ENCODE measurements at places on chromosomes 12 and 14.

DNA sequence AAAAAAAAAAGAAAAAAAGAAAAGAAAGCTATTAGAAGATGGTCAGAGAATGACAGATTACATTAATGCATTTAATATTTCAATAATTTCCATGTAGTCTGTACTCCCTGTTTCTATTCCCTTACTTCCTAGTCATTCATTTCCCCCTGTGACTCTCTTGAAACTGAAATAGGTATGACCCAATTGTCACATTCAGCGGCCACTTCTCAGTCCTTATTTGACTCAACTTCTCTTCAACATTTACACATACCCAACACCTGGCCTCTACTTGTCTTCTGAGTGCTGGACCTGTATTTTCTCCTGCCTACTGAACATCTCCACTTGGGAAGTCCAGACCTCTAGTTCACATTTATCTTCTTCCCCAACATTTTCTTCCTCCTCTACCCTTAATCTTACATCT is 7.2 kb downstream of the EEA1 start:
- peak; percentile 47 for DNase-seq

- DNase-seq = no peak
Observed at GRCh38 chr12:5944053-5944452, 1.0 kb downstream of the ANO2 start.

GRCh38 chr12:8564656-8565055 is 24.0 kb upstream of the CLEC4E start:
- DNase-seq = no peak

GRCh38 chr12:105252901-105253300 is 16.9 kb upstream of the APPL2 start:
- no peak for DNase-seq

GRCh38 chr14:23750357-23750756 is 114.2 kb downstream of the DHRS2 start:
- no peak for DNase-seq

GRCh38 chr14:68636597-68636996 is 156.3 kb downstream of the ZFP36L1 start:
- no peak for DNase-seq

DNA sequence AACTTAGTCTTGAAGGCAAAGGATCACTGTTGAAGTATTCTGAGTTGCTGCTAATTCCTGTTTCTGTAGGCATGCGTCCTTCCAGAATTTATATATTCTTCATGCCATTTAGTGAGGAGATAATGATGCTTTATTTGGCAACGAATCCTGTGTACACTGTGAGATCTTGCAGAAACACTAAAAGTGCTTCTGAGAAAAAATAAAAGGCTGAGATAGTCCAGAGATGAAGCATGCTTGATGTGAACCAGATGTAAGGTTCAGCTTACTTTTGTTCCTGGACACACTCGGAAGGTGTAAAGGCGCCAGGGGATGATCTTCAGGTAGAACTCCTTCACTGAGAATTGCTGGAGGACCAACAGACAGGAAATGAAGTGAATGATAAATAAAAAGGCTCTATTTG is 39.1 kb downstream of the AREL1 start:
- DNase-seq = no peak

GRCh38 chr14:65854215-65854614 is 441.7 kb downstream of the FUT8 start:
- no peak for DNase-seq

GRCh38 chr12:45131506-45131905 is 80.6 kb upstream of the DBX2 start:
- DNase-seq = no peak

DNA sequence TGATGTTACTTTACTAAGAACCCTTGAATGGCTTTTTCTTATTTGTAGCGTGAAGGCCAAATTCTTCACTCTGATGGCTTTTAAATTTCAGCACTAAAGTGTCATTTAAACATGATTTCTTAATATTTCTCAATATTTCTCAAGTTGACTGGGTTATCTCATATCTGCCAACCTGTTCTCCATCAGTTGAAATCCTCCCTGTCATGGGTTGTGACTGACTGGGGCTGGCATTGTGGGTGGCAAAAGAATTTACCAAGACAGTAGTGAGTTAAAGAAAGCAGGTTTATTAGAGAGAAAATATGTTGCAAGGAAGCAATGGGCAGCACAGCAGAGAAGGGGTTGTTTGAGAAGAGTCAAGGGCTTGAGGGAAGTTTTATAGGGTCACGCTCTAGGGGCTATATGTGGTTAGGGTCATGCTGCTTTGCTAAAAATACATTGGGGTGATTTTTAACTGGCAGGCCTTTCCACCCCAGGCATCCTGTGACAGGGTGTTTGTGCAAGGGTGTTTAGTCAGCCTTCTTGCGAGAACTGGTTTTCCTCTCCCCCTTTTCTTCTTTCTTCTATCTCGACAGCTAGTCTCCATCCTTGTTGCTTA is 232.8 kb upstream of the SEL1L start:
- no peak for DNase-seq

- DNase-seq = no peak
Observed at GRCh38 chr14:24848102-24848790, 201.7 kb downstream of the STXBP6 start.

Measured in GM10248 (cell line).